ENCODE measurements at places on chromosomes 6 and 20. TPM values are rescaled to one million over a fixed set of nuclear protein-coding genes. Genes with fewer than 3 reads are reported as not detected.
A peak's percentile ranks its signal among the peaks of the same experiment; 100 is the strongest.

DNA sequence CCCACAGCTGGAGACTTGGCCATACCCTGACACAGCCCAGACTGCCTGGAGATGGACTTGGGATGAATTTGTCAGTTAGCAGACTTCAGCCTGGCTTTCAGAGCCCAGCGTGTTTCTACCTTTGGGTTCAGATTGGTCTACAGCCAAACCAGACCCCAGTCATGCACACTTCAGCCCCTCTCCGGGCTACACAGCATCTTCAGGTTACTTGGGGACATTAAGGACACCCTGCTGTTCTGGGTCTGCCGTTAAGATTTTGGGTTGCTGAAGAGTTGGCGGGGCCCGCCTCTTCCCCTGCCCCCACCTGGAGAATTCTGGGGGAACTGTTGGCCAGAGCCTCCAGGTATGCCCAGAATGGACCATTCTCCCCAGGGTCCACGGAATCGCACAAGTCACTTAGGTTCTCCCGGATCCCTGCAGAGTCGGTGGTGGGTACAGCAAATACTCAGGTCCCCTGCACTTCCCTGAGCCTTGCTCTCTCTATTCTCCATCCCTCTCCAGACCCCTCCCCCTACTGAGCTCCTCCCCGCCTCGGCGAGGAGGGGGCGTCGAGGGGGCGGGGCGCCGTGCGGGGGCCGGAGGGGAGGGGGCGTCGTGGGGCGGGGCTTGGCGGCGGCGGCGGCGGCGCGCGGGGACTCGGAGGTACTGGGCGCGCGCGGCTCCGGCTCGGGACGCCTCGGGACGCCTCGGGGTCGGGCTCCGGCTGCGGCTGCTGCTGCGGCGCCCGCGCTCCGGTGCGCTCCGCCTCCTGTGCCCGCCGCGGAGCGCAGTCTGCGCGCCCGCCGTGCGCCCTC lies at the start of gene PTK7:
Gene PTK7 (plus strand): TSS at position 645 of the 794 bp plus-strand sequence. CDS start 175 bp downstream, outside the sequence.
- no peak for DNase-seq
- peak within 1 kb of the TSS; percentile 47 for H3K4me3 ChIP-seq
- H3K4me1 ChIP-seq = peaks cover 15% of the 10 kb centered on the region
- no peak within 1 kb of the TSS for H3K27ac ChIP-seq

DNA sequence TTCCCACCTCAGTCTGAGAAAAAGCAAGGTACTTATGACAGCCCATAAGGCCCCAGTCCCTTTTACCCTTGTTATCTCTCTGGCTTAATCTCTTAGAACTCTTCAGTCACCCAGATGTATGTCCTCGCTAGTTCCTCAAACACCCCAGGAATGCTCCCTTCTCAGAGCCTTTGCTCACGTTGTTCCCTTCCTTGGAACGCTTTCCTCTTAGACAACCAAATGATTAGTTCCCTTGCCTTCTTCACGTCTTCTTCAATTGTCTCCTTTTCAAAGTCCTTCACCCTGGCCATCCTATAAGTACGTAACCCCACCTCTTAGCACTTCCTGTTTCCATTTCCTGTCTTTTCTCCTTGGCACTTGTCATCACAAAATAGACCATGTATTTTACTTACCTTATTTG lies 1.1 kb upstream of the APOBEC2 start:
- DNase-seq = peak; percentile 57
- peak overlapping the region; percentile 67 for H3K27ac ChIP-seq
- no peaks in the 10 kb centered on the region for H3K27me3 ChIP-seq
- H3K36me3 ChIP-seq = peaks cover 6% of the 10 kb centered on the region
- H3K4me3 ChIP-seq = no peak overlapping the region

The SYCP2L gene
- 0.19 TPM for polyA plus RNA-seq

DNA sequence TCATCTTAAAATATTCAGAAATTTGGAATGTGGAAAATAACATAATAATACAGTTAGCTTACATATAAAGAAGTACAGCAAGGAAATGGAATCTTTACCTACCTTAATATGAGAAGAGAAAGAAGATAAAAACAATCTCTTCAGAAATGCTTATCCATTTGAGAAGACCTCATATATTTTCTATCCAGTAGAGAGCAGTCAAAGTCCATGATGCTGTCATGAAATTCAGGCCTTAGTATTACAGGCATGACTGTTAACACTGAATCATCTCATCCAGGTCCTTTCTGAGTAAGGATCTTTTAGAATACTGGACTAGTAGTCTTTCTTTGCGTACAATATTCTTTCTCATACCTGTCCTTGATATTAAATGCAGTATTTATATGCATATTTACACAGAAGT lies 713.4 kb downstream of the CD109 start:
- no peak for DNase-seq
- H3K36me3 ChIP-seq = no peaks in the 10 kb centered on the region
- H3K4me1 ChIP-seq = no peaks in the 10 kb centered on the region
- no peak overlapping the region for H3K4me3 ChIP-seq

DNA sequence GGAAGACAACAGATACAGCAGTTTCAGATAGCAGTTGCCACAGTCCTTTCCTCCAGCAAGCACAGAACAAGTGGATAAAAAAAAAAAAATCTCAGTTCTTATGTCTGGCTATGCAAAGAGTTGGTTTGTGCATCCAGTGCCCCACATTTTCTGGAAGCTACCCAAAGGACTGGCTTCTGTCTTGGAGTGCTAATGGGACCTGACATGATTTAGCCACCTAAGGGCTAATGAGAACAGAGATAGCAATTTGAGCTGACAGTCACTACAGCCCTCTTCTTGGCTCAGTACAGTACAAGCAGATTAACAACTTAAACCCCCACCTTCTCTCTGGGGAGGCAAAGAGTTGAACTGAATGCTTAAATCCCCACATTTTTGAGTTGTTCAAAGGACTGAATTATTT lies 976.8 kb downstream of the TBC1D32 start:
- H3K27me3 ChIP-seq = no peaks in the 10 kb centered on the region
- H3K36me3 ChIP-seq = no peaks in the 10 kb centered on the region
- H3K4me3 ChIP-seq = no peak overlapping the region
- DNase-seq = no peak
- no peak overlapping the region for H3K27ac ChIP-seq

The SRSF12 gene
- polyA plus RNA-seq = not detected

The COL11A2 gene
- polyA plus RNA-seq = 0.88 TPM

The FABP7 gene
- polyA plus RNA-seq = not detected

DNA sequence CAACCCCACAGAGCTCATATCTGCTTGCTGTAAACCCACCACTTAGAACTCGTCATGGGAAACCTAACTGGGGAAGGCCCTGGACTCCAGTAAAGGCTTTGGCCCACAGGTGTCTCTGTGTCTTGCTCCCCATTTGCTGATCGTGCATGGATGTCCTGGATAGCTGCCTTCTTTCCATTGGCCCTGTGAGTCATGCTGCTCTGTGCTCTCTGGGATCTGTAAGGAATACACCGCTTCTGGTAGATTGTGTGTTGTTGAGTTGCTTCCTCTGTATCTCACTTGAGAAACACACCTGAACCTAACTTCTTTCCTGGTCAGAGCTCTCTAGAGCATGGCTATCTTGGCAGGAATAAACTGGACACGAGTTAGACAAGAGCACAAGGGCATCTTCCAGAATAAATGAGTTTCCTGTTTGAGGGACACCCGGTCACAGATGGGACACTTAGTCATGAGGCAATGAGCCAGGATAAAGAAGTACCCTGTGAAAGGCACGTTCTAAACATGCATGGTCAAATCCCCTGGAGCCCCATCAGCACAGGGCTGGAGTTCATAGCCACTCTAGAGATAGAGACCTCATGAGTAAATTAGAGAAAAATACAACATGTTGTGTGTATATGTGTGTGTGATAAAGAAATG lies 99.6 kb upstream of the TMEM170B start:
- peaks cover 15% of the 10 kb centered on the region for H3K4me1 ChIP-seq
- no peak overlapping the region for H3K4me3 ChIP-seq
- DNase-seq = no peak
- H3K36me3 ChIP-seq = no peaks in the 10 kb centered on the region

DNA sequence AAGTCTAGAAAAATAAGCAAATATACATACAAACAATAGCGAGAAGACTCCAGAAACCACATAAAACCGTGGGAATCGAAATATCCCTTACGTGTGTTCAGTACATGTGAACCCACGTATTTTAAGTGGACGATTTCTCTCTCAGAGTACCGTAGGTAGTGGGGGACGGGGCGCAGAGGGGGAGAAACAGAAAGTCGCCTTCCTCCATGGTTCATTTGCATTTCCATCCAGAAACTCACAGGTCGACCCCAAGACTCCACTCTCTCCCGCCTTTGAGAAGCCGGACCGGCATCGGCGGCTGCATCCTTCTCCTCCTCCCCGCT lies 538 bp upstream of the ENPP1 start:
- peaks cover 16% of the 10 kb centered on the region for H3K4me1 ChIP-seq
- H3K4me3 ChIP-seq = peak overlapping the region; percentile 74
- no peak for DNase-seq
- H3K36me3 ChIP-seq = no peaks in the 10 kb centered on the region
- peaks cover 18% of the 10 kb centered on the region for H3K27me3 ChIP-seq

The ASIP gene
- 0.24 TPM for polyA plus RNA-seq

The SSTR4 gene
- polyA plus RNA-seq = not detected

DNA sequence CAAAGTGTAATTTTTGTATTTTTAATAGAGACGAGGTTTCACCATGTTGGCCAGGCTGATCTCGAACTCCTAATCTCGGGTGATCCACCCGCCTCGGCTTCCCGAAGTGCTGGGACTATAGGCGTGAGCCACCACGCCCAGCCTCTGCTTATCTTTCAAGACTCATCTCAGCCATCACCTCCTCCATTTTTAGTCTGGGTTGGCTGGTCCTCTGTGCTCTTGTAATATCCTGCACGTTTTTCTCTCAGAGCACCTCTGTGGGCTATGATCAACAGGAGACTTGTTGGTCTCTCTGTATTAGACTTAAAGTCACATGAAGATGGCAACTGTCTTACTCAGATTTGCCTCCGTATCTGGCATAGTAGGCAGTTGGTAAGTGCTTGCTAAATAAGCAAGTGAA lies 7.6 kb downstream of the NOTCH4 start:
- no peak for DNase-seq
- H3K27ac ChIP-seq = no peak overlapping the region
- no peak overlapping the region for H3K4me3 ChIP-seq

The ZSWIM1 gene
- 2.8 TPM for polyA plus RNA-seq

- DNase-seq = no peak
- no peak overlapping the region for H3K27ac ChIP-seq
- no peak overlapping the region for H3K4me3 ChIP-seq
- no peaks in the 10 kb centered on the region for H3K4me1 ChIP-seq
Measured at GRCh38 chr6:5541751-5542432, 280.6 kb downstream of the FARS2 start.

DNA sequence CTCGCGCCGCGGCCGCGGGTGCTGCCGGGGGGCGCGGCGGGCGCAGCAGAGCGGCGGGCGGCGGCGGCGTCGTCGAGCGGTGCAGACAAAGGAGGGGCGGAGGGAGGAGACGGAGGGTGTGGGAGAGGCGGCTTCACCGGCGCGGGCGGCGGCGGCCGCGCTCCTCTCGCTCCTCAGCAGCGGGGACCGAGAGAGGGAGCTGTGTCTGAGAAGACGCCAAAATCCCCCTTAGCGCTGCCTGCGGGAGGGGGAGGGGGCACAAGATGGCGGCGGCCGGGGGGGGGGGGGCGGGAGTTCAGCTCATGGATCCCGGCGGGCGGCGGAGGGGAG lies 296 bp downstream of the ADNP start:
- peaks cover 51% of the 10 kb centered on the region for H3K36me3 ChIP-seq
- no peak overlapping the region for H3K4me3 ChIP-seq
- peaks cover 27% of the 10 kb centered on the region for H3K4me1 ChIP-seq
- DNase-seq = no peak

GRCh38 chr20:51484831-51485230 lies 57.7 kb downstream of the NFATC2 start:
- H3K27me3 ChIP-seq = no peaks in the 10 kb centered on the region
- H3K4me1 ChIP-seq = peaks cover 10% of the 10 kb centered on the region
- DNase-seq = no peak
- no peak overlapping the region for H3K27ac ChIP-seq

- no peaks in the 10 kb centered on the region for H3K36me3 ChIP-seq
- no peak overlapping the region for H3K4me3 ChIP-seq
- H3K27ac ChIP-seq = no peak overlapping the region
- peaks cover 2% of the 10 kb centered on the region for H3K27me3 ChIP-seq
Measured at GRCh38 chr6:170018936-170019817, 267.8 kb downstream of the ERMARD start.

DNA sequence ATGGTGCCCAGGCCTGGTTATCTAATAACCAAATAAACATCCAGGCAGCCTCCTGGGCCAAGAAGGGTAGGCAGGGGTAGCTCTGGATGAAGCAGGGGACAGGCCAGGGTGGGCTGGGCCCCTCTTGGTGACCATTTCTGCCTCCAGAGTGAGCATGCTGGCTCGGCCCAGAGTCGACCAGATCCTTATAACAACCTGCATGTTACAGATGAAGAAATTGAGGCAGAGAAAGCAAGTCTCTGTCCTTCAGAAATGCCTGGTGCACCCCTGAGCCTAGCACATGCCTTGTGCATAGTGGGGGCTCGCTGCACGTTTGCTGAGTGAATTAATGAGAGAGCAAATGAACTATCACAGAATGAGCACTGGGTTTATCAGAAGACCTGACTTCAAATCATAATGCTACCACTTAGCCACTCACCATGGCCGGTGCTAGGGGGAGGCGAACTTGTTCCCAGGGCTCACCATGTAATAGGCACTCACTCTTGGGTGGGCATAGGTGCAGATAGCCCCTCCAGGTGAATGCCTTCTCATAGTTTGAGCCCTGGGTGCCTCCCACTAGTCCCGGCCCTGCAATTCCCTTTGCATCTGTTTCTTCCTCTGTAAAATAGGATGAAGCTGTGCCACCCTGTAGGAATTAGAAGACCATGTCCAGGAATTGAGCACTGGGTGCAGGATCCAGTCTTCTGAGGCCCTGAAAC lies 3.8 kb upstream of the APCDD1L start:
- peaks cover 6% of the 10 kb centered on the region for H3K27me3 ChIP-seq
- DNase-seq = no peak
- no peaks in the 10 kb centered on the region for H3K4me1 ChIP-seq
- no peak overlapping the region for H3K27ac ChIP-seq
- H3K4me3 ChIP-seq = no peak overlapping the region
- H3K36me3 ChIP-seq = no peaks in the 10 kb centered on the region

The LY86 gene
- 98.9 TPM for polyA plus RNA-seq

DNA sequence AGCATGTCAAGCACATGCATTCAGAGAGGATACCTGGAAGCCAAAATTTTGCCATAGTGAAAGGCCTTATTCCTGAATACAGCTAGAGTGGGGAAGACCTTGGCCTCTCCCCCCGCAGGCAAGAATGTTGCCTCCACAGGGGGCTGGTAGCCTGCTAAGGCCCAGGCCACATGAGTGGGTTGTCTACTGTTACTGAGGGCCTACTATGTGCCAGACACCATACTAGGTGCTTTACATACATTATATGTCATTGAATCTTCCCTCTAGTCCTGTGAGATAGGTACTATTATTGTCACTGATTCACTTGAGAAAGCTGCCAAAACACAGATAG lies 642 bp upstream of the PI16 start:
- peaks cover 33% of the 10 kb centered on the region for H3K4me1 ChIP-seq
- H3K36me3 ChIP-seq = no peaks in the 10 kb centered on the region
- H3K27me3 ChIP-seq = no peaks in the 10 kb centered on the region
- no peak overlapping the region for H3K27ac ChIP-seq
- no peak overlapping the region for H3K4me3 ChIP-seq

All from B cell (primary cell).